Cardiac septum (tissue), 1 donor: ENCODE measurements at places on chromosomes 13 and 19. TPM values are rescaled to one million over a fixed set of nuclear protein-coding genes. Genes with fewer than 3 reads are reported as not detected.

SLC25A41 gene
- 0.83 TPM for total RNA-seq

KIRREL2 gene
- not detected for total RNA-seq

DNA sequence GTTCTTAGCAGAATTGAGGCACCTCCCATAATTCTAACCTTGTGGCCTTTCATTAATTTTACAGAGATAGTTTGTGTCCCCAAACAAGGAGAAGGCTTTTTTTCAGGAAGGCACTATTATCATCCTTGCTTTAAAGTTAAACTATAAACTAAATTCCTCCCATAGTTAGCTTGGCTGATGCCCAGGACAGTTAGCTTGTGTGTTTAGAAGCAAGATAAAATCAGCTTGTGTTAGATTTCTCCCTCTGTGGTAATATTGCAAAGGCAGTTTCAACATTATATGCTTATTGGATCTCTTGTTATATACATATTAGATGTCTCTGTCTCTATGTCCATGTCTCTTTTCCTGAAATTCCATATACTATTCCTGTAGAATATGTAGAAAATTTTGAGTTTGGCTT lies 342.7 kb downstream of the TBC1D4 start:
- DNase-seq: no peak

ATP4B gene
- not detected for total RNA-seq

OXGR1 gene
- not detected for total RNA-seq

DNA sequence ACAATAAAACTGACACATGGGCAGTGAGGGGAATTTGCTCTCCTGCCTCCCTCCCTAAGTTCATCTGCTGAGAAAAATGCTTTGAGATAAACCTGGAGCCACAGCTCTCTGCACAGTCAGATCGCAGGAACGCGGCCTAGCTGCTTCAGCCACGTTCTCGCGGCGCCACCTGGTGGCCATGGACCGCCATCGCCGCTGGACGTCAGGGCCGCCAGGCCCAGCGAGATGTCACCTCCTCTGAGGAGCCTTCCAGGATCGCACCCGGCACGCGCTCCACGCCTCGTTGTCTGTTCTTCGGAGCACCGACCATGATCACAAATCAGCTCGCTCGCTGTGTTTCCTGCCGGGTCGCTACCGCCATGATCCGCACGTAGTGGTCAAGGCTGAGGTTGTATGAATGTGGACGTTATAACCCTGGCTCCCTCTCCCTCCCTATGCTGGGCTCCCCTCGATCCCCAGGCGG lies 20.6 kb upstream of the USP29 start:
- DNase-seq: peak; percentile 77

DNA sequence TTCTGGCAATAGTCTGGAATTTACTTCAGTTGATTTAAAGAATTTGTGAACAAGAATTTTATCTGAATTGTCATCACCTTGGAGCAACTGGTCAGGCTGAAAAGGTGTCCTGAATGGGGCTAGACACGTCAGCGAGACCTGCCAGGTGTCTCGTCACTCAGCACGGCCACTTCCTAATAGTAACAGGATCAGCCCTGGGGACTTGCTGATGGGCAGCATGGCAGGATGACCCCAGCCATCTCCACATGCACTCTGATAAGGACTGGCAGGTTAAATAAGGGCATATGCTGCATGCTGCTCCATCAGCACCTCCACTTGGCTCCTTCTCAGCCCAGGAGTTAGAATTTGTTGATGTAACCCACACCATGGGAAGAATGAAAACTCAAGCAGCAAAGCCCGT lies 224.2 kb downstream of the FOXO1 start:
- DNase-seq: no peak

DNA sequence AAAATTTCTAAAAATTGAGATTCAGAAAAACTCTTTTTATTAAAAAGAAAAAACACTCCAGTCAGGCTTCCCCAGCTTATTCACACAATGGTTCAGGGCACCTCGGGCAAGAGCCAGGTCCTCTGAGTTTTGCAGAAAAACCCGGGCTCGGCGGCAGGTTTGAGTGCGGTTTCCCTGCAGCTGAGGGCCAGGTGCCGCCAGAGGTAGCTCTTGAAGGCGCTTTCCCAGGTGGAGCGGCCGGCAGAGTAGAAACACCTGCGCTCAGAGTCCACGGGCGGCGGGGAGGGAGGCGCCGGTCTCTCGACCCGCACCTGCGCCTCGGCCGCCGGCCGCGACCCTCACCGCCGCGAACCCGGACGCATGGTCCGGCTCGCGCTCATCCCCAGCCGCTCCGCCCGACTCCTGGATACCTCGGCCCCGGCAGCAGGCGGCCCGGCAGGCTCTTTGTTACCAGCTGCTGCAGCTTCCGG lies 444 bp downstream of the PROSER1 start:
- no peak for DNase-seq

DNA sequence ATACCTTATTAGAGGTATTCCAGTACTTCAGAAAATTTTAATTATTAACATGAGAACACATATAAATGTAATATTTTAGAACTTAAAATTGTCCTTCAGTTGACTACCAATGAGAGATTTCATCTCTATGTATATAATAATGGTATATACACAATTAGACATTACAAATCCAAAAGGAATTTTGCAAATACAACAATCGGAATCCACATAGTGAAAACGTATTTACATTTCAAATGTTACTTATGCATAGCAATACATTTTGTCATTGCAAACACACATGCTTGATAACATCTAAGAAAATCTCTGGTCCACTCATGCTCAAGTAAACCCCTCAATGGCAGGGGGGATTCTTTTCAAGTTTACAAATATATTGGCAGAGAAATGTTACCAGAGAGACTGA lies 2345.2 kb downstream of the PCDH9 start:
- no peak for DNase-seq

- peak; percentile 89 for DNase-seq
Observed at GRCh38 chr19:13022859-13023636, 27.8 kb downstream of the NFIX start.

DNA sequence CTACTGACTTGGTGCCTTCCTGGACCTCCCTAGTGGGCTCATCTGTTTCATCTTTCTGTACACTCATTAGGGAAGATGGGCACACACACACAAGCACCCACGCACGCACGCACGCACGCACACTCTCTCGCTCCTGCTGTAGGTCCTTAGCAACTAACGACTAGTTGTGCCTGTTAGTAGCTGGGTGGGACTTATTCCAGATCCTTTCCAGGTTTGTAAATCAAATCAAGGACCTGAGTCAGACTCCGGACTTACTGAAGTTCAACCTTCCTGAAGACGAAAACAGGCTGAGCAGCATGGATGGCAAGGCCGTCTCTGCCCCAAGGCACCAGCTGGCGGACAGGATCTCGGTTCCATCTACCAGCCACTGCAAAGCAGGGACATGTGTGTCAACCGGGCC lies 76.2 kb downstream of the SLC15A1 start:
- DNase-seq: no peak

DNA sequence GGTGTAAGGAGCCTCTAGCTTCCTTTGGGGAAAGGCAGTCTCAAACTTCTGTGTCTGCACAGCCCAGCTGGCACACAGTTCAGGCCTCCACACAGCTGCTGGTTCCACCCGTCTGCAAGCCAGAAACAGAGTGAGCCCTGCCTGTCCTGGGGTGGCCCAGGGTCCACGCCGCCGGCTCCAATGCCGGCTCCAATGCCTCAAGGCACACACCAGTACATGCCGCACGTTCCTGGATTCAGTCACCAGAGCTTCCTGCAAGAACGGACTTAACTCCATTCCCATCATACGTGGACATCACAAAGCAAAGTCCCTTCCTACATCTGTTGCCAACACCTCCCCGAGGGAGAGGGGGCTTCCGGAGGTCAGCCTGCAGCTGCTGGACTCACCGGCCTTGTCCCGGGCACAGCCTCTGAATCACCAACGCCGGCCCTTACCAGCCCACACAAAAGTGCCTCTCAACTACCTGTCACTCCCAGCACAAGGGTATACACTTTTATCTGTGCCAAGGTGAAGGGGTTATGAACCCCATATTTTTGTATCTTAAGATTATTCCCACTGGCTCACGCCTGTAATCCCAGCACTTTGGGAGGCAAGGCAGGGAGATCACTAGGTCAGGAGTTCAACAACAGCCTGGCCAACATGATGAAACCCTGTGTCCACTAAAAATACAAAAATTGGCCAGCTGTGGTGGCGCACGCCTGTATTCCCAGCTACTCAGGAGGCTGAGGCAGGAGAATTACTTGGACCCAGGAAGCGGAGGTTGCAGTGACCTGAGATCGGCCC lies 8.5 kb downstream of the SH3GL1 start:
- no peak for DNase-seq

KLK15 gene
- not detected for total RNA-seq

- no peak for DNase-seq
Observed at GRCh38 chr13:74325106-74325505, 190.9 kb upstream of the KLF12 start.

DNA sequence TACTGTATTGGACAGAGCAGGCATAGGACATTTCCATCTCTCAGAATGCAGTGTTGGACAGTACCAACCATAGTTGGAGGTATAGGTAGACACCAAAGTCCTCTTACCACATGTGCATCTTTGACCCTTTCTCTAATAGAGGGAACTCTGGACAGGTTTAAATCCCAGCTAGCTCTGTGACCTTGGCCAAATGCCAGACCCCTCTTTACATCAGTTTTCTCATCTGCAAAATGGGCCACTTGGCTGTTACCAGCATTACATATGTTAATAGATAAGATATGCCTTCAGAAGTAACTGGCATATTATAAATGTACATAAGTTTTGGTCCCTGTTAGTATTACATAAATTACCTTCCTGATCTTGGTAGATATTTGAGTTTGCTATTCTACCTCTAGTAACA lies 54.3 kb downstream of the CDK8 start:
- no peak for DNase-seq

GRCh38 chr13:108342369-108343289 lies 73.1 kb downstream of the TNFSF13B start:
- no peak for DNase-seq

- DNase-seq: no peak
Observed at GRCh38 chr13:99270518-99270917, 12.3 kb upstream of the GPR18 start.

DNA sequence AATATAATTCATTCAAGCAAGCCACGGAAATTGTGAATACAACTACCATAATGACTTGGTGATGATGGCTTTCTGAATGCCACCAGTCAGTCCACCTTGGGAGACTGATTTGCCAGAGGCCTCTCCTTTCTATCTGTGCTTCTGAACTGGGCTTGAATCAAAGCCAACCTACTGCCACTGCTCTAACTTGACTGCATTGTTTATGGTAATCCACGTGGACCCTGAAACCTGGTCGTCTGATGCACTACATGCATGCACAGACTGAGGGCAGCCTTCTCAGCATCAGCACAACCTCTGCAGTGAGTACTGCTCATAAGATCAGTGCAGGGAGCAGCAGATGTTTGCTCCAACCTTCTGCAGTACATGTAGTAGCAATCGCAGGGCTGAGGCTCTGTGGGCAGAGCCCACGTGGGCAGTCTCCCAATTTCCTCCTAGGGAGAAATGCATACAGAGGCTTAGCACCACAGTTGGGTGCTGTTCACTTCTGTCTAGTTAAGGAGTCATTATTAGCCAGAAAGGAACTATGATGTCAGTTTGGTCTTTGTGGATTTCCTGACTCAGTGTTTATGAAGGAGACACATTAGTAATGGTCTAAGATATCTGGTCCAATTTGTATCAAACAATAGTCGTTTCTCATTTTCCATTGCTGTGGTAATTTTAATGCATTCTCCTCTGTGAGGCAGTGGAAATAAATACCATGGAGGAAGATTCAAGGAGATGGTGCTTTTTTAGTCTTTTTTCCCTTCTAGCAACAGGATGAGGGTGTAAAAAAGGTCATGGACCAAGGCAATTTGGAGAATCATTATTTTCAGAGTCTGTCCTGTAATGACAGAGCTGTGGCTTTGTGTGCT lies 82.5 kb downstream of the AKAP11 start:
- DNase-seq: no peak

DNA sequence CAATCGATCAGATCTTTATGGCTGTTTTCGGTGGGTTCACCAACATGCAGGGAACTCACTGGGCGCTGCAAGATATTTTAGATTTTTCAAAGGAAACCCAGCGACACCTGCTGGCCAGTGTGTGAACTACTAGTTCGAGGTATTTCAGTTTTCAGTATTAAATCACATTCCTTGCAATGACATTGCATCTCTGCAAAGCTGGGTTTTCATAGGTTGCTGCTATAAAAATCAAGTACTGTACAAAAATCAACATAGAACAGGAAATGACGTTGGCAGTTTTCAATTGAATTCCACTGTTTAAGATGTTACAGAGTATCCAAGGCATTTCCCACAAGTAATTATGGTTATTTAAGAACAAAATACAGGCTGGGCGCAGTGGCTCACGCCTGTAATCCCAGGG lies 17.6 kb downstream of the LIG1 start:
- no peak for DNase-seq

DNA sequence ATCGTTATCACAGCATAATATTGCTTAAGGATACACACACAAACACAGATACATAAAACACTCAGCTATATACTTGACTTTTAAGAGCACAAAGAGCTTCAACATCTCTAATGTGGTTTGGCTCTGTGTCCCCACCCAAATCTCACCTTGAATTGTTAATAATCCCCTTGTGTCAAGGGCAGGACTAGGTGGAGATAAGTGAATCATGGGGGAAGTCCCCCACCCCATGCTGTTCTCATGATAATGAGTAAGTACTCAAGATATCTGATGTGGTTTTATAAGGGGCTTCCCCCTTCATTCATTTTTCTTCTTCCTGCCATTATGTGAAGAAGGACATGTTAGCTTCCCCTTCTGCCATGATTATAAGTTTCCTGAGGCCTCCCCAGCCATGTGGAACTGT lies 481.4 kb downstream of the PCDH9 start:
- no peak for DNase-seq

HIF3A gene
- 49.2 TPM for total RNA-seq

- peak; percentile 44 for DNase-seq
Observed at GRCh38 chr19:46849610-46850009, 1.0 kb downstream of the AP2S1 start.

DNA sequence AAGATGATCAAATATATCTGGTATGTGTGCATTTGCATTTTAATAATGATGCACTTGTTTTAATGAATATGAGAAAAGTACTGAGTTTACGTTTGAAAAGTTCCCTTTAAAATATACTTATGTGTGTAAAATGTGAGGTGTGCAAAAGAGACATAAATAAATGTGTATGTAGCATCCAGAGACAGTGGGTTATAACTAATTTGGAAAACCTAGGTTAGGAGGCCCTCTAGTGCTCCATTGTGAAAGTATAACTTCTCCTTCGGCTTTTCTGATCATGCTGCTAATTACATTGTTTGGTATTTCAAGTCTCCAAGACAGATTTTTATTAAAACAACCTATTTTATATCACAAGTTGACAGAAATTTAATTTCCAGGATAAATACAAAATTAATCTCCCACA lies 30.1 kb downstream of the SCEL start:
- DNase-seq: no peak

GRCh38 chr19:12464769-12465168 lies 19.8 kb downstream of the ZNF709 start:
- no peak for DNase-seq

GRCh38 chr19:49092686-49093085 lies 7.4 kb downstream of the SNRNP70 start:
- DNase-seq: no peak
